Upper lobe of left lung (tissue), 6 donors: ENCODE measurements at places on chromosomes 7 and 10.

GRCh38 chr10:126663328-126663727 lies 7.2 kb downstream of the C10orf90 start:
- no peaks in the 10 kb centered on the region for H3K27me3 ChIP-seq
- no peak overlapping the region for H3K4me3 ChIP-seq
- H3K36me3 ChIP-seq, result no peaks in the 10 kb centered on the region
- DNase-seq, result no peak

DNA sequence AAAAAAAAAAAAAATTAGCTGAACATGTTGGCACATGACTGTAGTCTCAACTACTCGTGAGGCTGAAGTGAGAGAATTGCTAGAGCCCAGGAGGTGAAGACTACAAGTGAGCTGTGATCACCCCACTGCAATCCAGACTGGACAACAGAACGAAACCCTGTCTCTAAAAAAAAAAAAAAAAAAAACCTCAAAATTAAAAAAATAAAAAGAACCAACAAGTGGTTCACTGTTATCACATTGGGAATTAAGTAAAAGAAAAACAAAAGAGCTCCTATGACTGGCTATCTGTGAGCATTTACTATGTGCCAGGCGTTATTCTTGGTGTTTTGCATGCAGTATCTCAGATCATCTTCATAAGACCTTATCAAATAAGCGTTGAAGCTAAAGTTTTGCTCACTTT lies 66.0 kb downstream of the ANLN start:
- H3K4me1 ChIP-seq, result no peaks in the 10 kb centered on the region
- no peak overlapping the region for H3K27ac ChIP-seq
- H3K27me3 ChIP-seq, result no peaks in the 10 kb centered on the region
- H3K36me3 ChIP-seq, result no peaks in the 10 kb centered on the region
- no peak overlapping the region for H3K4me3 ChIP-seq
- no peak for DNase-seq

DNA sequence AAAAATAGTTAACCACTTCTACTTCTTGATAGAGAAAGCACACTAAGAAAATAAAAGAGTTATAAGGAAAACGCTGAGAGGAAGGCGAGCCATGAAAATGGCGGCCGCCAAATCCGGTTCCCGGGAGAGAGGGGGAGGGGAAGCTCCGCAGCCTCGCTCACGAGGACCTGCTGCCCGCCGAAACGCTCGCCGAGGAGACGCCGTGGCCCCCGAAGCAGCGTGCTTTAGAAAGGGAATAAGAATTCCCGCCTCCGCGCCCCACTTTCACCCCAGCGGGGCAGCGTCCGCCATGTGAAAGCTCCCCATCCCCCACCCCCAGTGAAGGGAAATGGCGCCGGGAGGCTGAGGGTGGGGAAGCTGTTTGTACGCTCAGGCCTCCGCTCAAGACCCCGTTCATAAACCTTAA lies 505 bp downstream of the HNRNPA2B1 start:
- peaks cover 21% of the 10 kb centered on the region for H3K36me3 ChIP-seq
- H3K4me1 ChIP-seq, result peaks cover 58% of the 10 kb centered on the region
- peak; percentile 90 for DNase-seq

DNA sequence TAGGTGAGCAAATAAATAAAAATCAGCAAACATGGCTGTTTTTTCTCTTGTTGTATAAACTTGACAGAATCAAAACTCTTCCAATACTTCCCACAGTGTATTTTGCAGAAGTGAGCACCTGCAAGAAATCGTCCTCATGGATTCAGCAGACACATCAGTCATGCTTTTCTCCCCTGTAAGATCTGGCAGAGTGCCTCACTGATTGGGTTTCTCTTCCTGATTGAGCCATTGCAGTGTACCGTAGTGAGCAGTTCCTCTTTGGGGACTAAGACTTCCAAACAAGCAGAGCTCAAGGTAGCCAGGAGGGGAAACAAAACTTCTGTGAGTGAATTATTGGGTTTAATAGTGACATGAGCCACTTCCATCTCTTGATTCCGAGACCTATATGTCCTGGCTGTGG lies 2.2 kb upstream of the CCDC3 start:
- H3K4me1 ChIP-seq, result peaks cover 12% of the 10 kb centered on the region
- H3K4me3 ChIP-seq, result no peak overlapping the region
- no peaks in the 10 kb centered on the region for H3K27me3 ChIP-seq
- H3K27ac ChIP-seq, result no peak overlapping the region
